Thoracic aorta (tissue), 2 donors: ENCODE measurements at places on chromosomes 13 and 19.

DNA sequence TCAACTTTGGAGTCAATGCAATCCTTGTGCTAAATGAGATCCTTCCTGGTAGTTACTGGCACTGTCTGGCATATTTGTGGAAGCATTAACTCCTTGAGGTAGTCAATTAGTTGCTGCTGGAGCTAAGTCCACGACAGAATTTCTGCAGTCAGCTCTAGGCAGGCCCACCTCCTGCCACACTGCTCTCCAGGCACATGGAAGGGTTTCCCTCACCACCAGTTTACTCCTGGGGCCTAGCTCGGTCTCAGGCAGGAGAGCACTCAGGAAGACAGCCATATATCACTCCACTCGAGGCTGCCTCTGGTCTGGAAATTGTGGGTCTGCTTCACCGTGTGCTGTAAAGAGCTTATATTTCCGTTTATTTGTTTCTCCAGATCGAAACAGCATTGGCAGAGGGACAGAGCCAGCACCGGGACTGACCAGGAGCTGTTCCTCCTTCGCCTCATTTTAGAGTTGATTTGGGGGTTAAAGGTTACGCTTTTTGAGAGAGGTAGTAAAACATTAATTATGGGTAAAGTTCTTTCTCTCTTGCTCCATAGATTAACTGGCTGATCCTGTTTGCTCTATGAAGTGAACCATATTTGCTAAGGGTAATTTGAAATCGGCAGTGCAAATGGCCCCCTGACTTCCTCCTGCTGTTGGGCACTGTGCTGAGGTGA, 20.6 kb upstream of the GTF3A start:
- no peak for DNase-seq

DNA sequence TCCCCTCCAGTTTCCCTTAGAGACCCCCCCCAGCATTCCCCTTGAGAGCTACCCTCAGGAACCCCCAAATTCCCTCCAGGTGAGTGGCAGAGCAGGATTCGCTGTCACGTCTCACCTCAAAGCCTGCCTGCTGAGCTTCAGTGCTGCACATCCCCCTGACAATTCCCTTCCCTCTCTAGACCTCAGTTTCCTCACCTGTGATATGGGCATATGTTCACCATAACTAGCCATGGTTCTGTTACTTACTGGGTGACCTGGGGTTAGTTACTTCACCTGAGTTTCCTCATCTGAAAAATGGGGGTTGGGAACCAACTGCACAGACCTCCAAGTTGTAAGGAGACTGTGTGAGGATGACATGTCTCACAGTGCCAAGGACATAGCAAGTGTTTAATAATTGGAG, 75.5 kb downstream of the RYR1 start:
- DNase-seq, result no peak

DNA sequence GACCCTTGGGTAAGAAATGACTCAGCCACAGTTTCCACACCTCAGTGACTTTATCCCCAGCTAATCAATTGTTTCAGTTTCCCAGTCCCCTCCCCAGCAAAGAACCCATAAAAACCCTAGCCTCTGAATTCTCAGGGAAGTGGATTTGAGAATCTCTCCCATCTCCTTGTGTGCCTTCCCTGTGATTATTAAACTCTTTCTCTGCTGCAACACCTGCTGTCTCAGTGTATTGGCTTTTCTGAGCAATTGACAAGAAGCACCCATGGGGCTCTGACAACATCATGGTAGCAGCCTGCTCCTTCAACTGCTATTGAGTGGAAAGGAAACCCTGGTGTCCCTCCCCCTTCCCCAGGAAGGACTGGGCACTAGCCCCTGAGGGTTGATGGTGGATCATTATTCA, 73.7 kb downstream of the UQCRFS1 start:
- no peak for DNase-seq

DNA sequence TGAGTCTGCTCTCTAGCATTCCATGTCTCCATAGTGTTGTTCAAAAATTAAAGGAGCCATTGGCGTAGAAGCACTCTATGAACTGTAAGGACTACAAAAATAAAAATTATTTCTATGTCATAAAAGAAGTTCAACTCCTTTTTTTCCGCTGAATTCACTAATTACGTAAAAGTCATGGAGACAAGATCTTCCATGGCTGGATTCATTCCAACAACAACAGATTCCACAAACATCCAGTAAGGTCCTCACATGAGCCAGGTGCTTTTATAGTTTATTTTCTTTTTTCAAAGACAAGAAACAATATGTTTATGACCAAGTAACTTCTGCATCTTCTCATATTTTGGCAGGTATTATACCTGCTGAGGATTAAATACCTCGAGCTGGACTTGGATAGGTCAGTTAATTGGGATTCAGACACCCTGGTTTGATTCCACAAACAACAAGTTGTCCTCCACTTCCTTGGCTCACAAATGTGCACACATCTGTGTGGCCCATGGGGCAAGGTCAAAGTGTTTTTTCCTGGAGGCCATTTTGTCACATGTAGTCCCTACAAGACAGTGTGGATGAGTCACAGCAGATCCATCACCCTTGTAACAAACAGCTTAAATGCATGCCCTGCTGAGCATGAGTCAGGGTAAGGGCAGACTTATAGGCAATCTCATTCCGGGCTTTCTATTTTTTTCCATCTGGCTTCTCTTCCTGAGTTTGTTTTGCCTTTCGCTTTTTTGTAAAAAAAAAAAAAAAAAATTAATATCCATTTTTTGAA, 475.6 kb downstream of the COG6 start:
- no peak for DNase-seq

DNA sequence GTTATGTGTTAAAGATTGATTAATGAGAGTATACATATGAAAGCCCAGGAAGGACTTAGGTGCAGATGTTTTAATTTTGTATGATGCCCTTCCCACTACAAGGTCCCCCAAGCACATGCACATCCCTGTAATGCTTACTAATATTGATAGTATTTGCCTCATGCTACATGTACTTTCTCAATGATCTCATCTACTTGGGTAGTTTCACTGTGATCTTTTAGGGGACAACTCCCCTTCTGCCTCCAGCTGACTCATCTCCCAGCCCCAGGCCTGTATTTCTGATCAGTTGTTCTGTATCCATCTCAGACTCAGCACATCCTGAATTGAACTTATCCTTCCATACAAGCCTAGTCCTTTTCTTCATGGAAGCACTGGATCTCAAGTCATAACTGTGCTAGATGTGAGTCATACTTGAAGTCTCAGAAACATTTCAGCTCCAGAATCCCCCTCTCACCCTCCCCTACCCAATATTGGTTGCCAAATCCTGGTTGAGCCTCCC, 49.4 kb upstream of the INTS6 start:
- DNase-seq, result no peak

GRCh38 chr13:48502601-48503319, 30.1 kb downstream of the RCBTB2 start:
- no peak for DNase-seq

DNA sequence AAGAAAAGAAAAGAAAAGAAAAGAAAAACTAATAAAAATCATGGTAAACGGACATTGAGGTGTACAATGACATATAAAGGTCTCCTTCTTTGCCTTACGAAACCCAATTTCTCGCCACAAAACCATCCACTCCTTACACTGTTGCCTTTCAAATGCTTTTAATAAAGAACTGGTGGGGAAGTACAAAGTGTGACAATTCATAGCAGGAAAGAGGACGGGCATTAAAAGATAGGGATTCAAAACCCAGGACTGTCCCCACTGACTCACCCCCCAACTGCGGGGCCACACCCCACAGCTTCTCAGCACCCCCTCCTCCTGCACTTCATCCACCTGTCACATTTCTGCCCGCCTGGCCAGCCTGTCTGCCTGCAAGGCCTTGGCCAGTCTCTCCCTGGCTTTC, 2.4 kb downstream of the MBD3L2B start:
- no peak for DNase-seq

DNA sequence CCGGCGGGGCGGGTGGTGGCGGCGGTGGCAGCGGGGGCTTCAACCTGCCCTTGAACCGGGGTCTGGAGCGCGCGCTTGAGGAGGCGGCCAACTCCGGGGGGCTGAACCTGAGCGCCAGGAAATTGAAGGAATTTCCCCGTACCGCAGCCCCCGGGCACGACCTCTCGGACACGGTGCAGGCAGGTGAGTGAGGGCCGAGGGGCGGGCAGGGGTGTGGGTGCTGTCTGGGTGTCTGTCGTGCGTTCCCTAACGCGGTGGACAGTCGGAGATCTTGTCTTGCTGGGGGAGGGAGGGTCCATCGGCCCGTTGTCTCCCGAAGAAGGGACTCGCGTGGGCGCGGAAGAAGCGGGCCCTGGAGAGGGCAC, 533 bp downstream of the LRCH1 start:
- DNase-seq, result no peak

- DNase-seq, result no peak
These were observed 6.0 kb downstream of the A1BG start for GRCh38 chr19:58346961-58347929.

DNA sequence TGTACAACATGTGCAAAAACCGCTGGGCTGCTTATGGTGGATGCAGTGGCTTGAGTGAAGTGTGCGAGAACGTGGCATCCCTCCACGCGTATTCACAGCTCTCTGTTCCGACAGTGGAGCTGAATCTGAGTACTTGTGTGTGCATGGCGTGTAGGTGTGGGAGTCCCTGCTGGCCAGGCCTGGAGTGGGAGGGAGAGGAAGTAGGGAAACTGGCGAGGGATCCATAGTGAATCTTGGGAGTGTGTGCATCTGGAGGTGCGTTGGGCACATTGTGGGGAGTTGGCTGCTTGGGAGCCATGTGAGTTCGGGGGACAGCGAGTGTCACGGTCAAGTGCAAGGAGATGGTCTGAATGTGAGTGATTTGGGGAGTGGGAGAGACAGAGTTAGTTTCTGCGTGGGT, 2.4 kb downstream of the KLC3 start:
- DNase-seq, result no peak

DNA sequence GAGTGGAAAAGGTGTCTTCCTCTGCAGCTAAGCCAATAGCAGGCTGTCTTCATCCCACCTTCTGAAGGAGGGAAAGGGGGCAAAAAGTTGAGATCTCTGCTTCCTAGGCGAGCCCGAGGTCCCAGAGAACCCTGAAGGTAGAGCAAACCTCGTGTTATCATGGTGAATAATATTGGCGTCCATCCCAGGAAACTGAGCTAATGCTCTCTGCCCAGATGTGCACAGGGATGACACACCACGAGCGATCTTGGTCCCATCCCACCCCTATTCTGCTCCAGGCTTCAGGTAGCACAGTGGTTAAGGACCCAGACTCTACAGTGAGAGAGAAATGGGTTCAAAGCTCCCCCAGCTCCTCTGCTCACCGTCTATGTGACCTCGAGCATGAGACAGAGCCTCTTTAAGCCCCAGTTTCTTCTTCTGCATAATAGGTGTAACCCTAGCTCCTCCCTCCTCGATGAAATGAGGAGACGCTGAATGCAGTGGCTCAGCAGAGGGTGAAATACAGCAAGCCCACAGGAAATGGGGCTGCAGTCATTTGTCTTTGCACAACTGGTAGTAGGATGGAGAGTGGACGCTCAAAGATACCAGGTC, 9.9 kb upstream of the CEACAM20 start:
- no peak for DNase-seq

GRCh38 chr13:52406629-52407028, 657 bp upstream of the THSD1 start:
- no peak for DNase-seq

- no peak for DNase-seq
These were observed 63.4 kb downstream of the SLAIN1 start for GRCh38 chr13:77760893-77761292.

DNA sequence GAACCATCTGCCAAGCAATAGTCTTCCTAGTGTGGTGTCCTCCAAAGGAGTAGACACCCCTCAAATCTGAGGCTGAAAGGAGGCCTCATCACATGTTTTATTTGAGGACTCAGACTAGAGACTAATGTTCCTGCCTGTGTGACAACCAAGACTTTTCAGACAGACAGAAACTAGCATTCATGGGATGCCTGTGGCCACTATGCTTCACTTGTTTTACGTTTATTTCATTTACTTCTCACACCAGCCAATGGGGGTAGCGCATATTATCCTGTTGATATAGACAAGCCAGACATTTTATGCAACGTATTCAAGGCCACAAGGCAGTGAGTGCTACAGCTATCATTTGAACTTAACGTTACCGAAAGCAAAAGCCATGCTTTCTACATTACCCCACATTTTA, 391.7 kb upstream of the HTR2A start:
- no peak for DNase-seq

- no peak for DNase-seq
These were observed 2.1 kb downstream of the C19orf12 start for GRCh38 chr19:29712744-29713516.

GRCh38 chr13:103716718-103717117, 650.5 kb upstream of the SLC10A2 start:
- no peak for DNase-seq

GRCh38 chr19:42465827-42466280, 23.1 kb upstream of the CXCL17 start:
- no peak for DNase-seq

DNA sequence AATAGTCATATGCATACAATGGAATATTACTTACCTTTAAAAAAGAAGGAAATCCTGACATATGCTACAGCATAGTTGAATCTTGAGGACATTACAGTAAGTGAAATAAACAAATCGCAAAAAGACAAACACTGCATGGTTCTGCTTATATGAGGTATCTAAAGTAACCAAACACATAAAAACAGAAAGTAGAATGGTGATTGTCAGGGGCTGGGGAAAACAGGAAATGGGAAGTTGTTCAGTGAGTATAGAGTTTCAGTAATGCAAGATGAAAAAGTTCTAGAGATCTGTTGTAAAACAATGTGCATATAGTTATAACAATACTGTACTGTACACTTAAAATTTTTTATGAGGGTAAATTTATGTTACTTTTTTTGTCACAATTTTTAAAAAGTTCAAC, 219.4 kb downstream of the KLF5 start:
- DNase-seq, result no peak

DNA sequence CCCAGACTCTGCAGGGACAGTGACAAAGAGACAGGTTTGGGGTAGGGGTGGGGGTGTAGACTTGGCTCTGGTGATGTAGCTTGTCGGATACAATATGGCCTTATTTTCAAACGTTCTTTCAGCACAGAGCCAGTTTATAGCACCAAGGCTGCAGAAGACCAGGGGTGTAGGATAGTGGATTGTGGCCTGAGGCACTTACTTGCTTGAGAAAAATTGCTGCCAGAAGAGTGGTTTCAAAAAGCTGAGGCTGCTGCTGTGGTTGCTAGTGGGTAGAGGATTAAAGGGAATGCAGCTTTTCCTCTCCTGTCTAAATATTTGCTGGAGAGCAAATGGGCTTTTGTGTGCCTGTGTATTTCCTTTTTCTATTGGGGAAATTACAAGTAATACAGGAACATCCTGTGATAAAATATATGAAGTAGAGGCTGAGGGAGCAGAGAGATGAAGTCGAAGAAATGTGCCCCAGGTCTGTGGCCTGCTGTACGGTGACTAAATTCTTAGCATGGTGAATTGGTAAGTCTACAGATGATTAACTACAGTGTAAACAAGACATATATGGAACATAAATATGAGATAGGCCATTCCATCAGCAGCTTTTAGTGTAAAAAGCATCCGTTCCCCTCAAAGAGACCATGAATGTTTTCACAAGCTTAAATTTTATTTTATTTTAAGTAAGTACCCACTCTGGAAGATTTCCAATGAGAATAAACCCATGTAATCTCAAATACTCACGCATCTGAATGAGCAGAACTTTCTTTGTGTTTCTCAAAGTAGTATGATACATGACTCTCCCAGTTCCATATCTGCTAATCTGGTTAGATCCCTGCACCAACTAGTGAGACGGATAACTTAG, 112.9 kb downstream of the LRCH1 start:
- no peak for DNase-seq
